Lung (tissue), 17 donors: ENCODE measurements at places on chromosomes 5 and 9. TPM values are rescaled to one million over a fixed set of nuclear protein-coding genes. Genes with fewer than 3 reads are reported as not detected.

DNA sequence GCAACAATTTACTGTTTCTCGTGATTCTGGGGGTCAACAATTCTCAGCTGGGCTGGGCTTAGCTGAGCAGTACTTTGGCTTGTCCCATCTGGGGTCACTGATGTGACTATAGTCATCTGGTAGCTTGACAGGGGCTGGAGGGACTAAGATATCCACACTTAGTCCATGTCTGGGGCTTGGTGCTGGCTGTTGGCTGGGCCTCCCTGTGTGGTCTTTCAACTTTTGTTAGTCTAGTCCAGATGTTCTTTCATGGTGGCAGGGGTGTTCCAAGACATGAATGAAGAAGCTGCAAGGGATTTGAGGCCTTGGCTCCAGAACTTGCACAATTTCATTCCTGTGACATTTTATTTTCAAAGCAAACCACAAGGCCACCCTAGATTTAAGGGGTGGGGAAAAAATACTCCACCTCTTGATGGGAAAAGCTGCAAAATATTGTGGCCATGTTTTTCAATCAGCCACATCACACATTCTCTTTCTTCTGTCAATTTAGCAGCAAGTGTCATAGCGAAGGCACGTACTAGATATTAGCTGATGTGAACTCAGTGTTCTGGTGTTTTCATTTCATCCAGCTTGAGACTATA lies 59.2 kb downstream of the TSSK1B start:
- no peak for DNase-seq

- no peak for DNase-seq
Measured at GRCh38 chr9:36898431-36899020, 135.5 kb downstream of the PAX5 start.

DNA sequence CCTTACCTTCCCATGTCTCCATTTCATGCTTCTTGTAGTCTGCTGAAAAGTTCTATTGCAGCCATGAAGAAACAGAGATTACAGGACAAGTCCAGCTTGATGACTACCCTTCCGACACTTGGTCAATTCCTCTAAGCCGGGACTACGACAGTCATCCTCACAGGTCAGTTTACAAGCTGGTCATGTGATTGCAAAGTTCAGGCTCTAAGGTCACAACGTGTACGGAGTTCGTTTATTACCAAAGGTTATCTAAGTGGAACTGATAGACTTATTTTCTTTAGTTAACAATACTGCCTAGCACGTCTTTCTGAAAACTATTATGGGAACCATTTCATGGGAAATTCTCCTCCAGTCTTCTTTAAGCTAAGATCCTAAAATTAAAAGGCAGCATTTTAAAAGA lies 88.5 kb upstream of the NR5A1 start:
- no peak for DNase-seq

DNA sequence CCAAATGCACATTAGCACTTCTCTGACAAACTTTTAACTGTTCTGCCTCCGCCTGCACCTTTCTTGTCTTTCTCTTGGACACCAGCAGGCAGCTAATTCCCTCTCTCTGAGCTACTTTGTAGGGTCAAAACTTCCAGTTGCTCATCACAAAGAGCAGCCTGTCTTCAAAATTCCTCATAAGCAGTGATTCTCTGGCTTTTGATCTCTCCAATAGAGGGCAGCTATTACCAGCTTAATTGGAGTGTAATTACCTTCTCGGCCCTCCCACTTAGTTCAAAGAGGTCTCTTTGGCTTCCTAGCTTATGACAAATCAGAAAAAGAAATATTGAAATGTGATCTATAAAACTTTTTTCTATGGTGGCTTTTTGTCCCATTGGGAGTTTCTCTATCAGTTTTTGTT lies 43.6 kb upstream of the RAD23B start:
- DNase-seq, result no peak

- DNase-seq, result no peak
Measured at GRCh38 chr5:126364206-126364902, 58.9 kb upstream of the GRAMD2B start.

DNA sequence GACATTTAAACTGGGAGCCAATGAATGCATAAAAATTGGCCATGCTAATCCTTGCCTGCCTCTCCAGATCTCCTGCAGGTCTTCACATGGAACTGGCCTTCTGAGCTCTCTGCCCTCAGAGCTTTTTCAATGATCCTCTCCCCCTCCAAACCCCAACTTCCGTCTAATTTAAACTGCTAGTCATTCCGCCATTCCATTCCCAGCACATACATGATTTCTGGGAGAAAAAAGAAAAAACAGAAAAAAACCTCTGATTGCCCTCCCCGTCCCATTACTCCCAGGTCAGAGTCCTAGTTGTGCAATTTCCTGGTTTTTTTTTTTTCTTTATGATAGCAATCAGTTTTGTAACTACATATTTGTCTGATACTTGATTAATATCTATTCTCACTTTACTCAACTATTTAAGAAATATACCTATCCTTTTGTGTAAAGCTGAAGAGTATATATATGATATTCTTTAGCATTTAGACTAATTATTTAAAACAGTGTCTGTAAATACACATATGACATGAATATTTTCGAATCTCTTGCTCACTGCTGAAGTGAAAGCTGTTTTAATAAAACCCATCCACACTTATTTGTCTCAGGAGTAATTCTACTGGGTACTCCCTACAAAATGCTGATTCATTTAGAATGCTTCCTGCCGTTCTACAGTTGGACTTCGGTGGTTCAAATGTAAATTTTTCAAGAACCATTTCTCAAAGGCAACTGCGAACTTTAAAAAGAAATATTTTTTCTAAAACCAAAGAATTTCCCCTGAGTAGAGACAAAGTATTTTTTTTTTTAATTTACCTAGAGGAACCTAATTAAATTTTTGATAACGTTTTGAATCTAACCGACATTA lies 1.6 kb downstream of the HINT1 start:
- peak; percentile 40 for DNase-seq

Gene NPR3
- total RNA-seq, result 13.7 TPM

Gene GFRA3
- total RNA-seq, result not detected

Gene TEX48
- not detected for total RNA-seq

Gene FRMPD1
- 0.06 TPM for total RNA-seq

Gene DAB2
- 100 TPM for total RNA-seq
